RPMI7951 (cell line): ENCODE measurements at places on chromosomes 6 and 20.

DNA sequence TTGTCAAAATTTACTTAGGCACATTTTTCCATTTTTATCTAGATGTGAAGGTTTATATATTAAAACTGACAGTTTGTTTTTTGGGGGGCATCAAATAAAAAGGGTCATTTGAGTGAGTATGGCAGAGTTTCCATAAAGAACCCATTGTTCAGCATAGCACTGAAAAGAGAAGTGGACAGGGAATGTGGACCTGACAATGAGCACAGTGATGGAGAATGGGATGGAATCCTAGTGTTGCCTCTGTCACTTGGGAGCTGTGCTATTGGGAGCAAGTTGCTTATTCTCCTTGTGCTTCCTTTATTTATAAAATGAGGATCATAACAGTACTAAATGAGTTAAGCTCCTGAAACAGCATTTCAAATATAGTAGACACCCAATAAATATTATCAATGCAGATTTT lies 130.7 kb upstream of the SIM1 start:
- no peak for DNase-seq

GRCh38 chr6:1659816-1660215 lies 50.1 kb downstream of the FOXC1 start:
- DNase-seq = no peak

GRCh38 chr6:36247693-36248092 lies 22.2 kb upstream of the PNPLA1 start:
- no peak for DNase-seq

DNA sequence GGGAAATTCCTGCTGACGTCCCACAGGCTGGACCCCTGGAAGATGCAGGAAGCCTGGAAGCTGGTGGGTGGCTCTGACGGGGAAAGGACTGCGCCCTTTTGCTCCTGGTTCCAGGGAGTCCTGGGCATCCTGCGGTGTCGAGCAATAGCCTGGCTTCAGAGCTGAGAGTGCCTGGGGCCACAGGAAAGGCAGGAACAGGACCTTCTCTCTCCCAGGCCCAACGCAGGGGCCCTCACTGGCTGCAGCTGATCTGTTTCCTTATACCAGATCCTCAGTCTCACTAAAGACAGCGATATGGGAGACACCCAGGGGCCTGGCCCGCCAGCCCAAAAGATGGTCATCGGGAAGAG lies 1.4 kb downstream of the B3GALT4 start:
- DNase-seq = peak; percentile 15

- DNase-seq = no peak
These were observed 2.7 kb downstream of the DEFB112 start for GRCh38 chr6:50047026-50047425.

DNA sequence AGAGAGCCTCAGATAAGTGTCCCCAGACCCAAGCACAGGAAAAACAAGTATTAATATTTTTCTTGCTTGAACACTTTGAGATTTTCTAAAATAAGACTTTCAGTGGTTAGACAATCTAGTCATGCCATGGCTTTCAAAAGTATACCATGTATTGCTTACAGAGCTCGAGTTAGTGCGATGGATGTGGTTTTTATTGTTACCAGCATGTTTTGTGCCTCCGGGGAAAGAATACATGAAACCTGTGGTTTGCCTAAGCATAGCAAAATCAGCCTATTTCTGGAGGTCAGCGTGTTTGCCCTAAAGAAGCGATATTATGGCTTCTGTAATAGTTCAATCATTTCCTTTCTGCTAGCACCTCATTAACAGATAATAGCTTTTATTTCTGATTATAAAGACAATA lies 21.6 kb downstream of the RIN2 start:
- peak; percentile 88 for DNase-seq

DNA sequence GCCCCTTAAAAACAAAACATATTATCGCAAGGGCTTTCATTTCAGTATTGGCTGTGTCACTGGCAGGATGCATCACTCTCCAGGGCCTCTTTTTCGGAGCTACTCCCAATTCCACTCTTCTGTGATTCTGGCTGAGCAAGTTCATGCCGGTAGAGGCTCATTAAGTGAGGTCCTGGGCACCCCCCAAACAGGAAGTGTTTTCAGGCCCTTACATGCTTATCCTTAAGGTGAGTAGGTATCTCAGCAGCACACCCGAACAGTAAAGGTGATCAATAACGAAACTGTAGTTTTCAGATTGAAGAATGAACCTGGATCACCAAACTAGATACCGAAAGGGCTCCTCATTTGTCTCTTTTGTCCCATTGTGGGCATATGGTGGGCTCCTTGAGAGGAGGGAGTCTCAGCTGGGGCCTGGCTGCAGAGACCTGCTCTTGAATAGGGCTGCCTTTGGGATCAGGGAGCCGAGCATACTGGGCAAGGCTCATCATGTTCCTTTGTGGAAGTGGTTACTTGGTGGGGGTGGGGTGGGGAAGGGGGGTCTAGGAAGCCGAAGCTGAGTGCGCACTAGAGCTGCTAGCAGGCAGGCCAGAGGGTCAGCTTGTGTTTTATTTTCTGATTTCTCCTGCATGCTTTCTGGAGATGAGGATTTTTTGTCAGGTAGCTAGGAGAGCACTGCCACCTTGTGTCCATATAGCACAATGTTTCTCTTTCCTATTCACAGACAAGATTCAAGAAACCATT lies 65.2 kb downstream of the CDS2 start:
- peak; percentile 79 for DNase-seq

DNA sequence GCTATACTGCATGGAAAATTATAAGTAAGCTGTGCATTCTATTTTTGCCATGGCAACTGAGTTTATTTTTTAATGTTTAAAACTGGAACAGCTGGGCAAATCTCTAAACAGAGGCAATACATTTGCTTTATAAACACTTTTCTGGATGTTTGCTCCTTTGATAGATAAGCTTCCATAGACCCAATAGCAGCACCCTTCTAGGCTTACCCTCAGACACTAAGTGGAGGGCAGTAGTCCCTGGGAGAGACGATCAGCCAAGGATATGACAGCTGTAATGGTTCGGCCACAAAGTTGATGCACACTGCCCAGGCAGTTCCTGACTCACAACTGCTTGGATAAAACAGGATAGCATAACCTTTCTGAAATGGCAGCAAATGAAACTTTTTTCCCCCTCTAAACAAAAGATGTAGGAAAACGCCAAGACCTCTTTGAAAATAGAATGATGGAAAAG lies 8.5 kb upstream of the MRPS10 start:
- peak; percentile 82 for DNase-seq

DNA sequence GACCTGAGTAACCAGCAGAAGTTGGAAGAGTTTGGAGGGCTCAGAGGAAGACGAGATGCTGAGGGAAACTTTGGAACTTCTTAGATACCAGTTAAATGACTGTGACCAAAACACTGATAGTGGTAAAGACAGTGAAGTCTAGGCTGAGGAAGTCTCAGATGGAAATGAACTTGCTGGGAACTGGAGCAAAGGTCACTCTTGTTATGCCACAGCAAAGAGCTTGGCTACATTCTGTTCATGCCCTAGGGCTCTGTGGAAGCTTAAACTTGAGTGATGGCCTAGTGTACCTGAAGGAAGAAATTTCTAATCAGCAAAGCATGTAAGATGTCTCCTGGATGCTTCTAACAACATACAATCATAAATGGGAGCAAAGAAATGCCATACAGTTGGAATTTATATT lies 24.7 kb downstream of the WDR27 start:
- peak; percentile 50 for DNase-seq

- peak; percentile 6 for DNase-seq
These were observed 70.2 kb upstream of the BEND3 start for GRCh38 chr6:107185391-107185970.

- DNase-seq = no peak
These were observed 21.6 kb downstream of the TFEB start for GRCh38 chr6:41713650-41714291.

GRCh38 chr6:1087154-1087843 lies 224.6 kb upstream of the FOXQ1 start:
- DNase-seq = no peak

GRCh38 chr20:49792006-49792405 lies 20.6 kb upstream of the SLC9A8 start:
- no peak for DNase-seq

- no peak for DNase-seq
These were observed 28.6 kb downstream of the CST8 start for GRCh38 chr20:23519556-23519955.

DNA sequence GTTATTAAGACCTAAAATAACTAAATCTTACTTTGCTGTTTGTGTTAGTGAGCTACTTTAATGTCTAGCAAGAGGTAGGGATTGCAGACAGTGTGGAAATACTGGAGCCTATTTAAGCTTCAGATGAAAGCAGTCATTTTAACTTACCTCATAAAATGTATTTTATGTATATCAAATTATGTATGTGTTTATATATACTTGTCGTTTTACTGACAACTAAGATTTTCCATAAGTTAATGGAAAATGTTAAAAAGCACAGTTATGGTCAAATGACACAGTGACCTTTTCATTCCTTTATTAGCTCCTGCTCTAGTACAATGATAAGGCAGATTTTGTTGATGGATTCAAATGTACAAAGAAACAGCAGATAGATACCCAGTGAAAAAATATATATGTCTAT lies 34.6 kb downstream of the QKI start:
- no peak for DNase-seq

DNA sequence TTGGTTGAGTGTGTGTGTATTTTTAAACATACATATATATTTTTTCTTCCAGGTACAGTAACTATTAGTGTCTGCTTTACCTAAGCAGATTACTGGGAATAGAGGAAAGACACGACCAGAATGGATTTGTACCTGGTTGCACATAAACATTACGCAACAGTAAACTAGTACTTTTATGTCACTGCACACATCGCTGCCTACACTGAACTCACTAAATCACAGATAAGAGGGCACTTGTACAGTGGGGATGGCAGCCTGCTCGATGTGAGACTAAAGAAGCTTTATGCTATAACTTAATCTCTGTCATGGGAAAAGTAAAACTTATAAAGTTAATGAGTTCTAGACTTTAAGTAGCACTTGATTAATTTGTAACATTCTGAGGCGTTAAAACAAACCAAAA lies 89.5 kb upstream of the SIM1 start:
- DNase-seq = no peak

- no peak for DNase-seq
These were observed 353.4 kb downstream of the PTPRT start for GRCh38 chr20:42836339-42836738.

GRCh38 chr6:5167501-5167900 lies 82.4 kb downstream of the PPP1R3G start:
- DNase-seq = no peak

DNA sequence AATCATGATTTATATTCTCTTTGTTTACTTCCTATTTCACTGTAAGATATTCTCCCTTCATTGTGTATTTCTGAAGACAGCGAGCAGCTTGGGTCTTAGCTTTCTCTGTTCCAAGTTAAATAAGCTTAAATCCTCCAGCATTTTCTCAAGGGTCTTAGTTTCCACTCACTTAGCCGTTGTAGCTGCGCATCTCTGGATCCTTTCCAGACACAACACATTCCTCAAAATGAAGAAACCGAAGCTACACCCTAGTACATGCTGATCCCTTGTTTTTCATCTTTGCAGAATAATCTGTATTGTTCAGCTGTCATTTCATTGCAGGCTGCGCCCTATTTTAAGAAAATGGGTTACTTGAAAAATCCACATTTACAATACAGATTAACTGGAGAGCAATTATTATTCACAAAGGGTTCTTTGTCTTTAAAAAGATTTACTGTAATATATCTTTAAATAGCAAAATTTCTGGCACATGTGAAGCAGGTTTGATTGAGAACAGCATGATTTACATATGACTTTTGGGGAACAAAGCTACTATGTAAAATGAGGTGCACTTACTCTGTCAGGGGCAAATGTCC lies 375.8 kb downstream of the QKI start:
- DNase-seq = no peak

DNA sequence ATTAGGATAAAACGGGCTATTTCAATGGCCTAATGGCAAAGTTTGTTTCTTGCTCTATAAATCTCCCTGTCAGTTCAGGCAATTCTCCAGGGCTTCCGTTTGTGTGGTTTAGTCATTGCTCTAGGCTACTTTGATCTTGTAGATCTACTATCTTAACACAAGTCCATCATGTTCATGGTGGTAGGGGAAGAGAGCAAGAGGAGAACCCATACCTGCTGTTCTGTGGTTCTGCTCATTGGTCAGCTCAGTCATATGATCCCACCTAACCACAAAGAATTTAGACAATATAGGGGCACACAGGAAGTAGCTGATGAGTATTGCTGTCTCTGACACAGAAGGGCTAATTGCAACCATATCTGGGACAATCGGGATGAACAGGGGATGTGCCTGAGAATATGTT lies 4.9 kb upstream of the DEK start:
- DNase-seq = peak; percentile 83

- DNase-seq = no peak
These were observed 40.8 kb upstream of the TMEM244 start for GRCh38 chr6:129901910-129902309.

DNA sequence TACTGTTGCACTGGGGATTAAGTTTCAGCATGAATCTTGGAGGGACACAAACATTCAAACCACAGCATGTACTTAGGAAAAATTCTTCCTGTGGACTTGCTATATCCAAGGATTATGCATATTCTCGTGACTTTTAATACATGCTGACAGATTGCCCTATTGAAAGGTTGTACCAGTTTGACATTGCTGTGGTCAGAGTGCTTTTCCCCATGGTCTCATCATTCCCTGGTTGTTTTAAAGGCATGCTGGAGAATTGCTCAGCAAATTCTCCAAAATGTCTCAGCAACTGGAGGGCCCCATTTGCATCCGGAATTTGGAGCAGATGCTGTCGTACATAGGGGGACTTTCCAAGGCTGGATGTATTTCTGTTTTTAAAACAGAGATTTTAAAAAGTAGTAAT lies 7.4 kb downstream of the HECA start:
- no peak for DNase-seq

DNA sequence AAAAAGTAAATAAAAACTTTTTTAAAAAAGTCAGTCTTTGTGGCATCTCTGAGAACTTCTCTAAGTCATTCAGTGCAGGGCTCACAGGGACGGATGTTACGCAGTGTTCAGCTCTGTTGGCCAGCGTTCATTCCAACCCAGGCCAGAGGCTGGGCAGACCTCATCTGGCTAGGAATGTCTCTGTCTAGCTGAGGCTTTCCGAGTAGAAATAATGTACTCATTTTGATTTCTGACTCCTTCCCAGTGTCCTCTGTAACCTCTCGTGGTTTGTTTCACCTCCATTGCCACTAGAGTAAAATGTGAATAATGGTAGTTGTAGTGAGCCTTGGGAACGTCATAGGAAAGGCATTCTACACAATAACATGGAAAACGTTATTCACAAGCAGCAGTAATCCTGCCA lies 135.1 kb downstream of the TMEM242 start:
- no peak for DNase-seq

DNA sequence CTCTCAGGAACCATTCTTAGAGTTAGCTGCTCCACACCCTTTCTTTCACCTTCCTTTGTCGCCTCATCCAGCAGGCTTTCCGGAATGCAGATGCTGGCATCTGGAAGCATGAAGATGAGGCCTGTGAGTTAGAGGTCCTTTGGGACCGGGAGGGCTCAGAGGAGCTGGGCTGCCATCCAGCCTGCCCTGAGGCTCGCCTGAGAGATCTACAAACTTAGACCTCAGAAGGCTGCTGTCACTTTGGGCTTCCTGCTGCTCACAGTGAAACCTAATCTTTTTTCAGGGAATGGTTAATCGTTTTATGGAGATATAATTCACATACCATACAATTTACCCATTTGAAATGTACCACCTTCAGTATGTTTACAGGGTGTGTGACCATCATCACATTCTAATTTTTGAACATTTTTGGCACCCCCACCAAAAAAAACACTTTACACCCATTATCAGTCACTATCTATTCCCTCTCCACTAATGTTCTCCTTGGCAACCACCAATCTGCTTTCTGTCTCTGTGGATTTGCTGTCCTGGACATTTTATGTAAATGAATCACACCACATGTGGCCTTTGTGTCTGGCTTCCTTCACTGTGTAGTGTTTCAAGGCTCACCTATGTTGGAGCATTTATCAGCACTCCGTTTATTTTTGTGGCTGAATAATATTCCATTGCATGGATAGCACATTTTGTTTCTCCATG lies 20.0 kb upstream of the MPC1 start:
- DNase-seq = peak; percentile 63
